ENCODE measurements at places on chromosomes 1 and 21.

DNA sequence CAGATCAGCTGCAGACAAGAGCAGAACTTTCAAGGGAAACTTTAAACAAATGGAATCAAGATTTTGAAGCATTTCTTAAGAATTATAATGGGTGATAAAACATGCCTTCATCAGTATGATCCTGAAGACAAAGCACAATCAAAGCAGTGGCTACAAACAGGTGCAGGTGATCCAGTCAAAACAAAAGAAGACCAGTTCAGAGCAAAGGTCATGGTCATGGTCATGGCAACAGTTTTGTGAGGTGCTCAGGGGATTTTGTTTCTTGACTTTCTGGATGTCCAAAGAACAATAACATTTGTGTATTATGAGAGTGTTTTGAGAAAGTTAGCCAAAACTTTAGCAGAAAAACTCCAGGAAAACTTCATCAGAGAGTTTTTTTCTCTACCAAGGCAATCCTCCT, 681.7 kb upstream of the PTBP2 start:
- no peak for DNase-seq

- DNase-seq, result no peak
Measured at GRCh38 chr1:152901631-152902030, 6.7 kb upstream of the IVL start.

DNA sequence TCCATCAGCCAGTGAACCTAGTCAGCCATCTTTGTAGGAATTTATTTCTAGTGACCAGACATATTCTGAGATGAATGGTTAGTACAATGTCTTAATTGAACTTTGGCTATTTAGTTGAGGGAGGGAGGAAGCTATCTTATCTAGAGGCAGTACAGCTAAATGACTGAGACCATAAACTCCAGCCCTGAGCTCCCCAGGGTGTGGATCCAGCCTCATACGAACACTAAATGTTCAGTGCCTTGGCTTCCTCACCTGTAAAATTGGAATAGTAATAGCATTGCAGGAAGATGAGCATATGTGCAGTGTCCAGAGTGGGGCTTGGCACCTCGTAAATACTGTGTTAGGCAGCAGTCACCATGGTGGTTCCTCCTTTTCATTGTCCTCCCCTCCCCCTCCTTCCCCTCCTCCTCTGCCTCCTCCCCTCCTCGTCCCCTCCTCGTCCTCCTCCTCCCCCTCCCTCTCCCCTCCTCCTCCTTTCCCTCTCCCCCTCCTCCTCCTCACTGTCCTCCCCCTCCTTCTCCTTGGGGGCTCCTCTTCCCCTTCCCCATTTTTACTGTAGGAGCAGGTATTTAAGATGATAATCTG, 108.2 kb downstream of the GALNT2 start:
- no peak for DNase-seq

- DNase-seq, result no peak
Measured at GRCh38 chr1:6099787-6100765, 54.4 kb downstream of the KCNAB2 start.

DNA sequence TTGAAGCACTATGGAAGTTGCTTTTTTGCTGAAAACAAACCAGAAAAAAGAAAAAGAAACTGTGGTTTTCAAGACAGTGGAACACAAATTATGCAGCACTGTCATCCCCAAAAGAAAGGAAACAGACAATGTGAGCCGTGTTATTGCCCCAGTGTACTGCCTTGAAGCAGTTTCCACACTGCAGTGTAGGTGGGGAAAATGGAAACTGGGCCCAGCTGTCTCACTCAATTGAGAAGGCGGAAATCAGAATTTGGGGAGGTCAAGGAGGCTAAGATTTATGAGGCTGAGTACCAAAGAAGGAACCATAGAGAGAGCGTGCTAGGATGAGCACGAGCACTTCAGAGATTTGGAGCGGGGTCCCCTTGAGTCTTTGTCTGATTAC, 55.5 kb downstream of the MPZL1 start:
- DNase-seq, result no peak

- DNase-seq, result no peak
Measured at GRCh38 chr1:84165601-84166000, 21.5 kb downstream of the PRKACB start.
